ENCODE measurements at places on chromosomes 3 and 15. TPM values are rescaled to one million over a fixed set of nuclear protein-coding genes. Genes with fewer than 3 reads are reported as not detected.

DNA sequence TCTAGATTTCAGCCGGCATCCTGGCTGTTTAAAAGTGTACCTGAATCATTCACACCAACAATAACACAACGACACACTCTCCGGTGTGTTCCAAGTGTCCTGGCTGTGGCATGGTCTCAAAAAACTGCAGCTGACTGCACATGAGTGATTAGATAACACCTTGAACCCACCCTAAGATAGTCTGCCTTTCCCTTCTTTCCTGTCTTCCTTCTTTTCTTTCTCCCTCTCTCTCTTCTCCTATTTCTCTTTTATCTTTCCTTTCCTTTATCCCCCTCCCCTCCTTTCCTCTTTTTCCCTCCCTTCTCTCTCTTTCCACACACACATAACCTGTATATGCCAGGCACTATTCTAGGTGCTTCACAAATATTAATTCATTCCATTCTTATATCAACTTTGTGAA lies 1.2 kb upstream of the FAH start:
- DNase-seq, result no peak

DNA sequence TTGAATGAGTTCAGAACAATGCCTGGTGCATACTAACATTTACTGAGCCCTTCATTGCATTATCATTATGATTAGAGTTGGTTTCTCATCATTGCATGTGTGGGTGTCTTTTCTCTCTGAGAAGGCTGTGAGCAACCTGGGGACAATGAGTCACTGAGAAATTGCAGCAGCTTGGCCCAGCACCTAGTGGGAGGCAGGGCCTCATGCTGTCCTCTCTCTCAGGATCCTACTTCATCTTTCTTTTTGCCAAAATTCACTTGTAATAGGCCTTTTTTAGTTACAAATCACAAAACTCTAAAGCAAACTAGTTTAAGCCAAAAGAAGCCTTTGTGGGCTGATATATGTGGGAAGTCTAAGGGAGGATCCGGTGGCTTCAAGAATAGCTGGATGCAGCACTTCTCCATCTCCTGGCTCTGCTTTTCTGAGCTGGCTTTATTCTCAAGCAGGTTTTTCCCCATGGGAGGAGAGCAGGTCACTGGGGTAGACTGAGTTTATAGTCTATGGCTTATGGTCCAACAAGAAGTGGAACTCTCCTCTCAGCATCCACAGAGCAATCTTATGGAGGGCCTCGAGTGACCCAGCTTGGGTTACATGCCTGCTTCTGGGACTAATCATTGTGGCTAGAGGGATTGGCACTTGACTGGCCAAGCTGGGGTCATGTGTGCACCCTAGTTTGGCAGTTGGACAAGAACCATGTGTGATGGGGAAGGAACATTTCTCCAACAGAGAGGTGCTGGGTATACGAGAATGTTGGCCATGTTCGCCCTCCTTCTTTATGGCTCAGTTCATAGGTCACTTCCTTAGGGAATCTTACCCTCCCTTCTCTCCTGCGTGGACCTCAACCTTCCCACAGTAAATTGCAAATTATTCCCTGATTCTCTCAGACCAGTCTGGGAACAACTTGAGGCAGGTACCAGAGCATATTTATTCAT lies 8.7 kb upstream of the CAMK1 start:
- no peak for DNase-seq

- no peak for DNase-seq
These were observed 38.3 kb upstream of the IL12A start for GRCh38 chr3:159950156-159950898.

DNA sequence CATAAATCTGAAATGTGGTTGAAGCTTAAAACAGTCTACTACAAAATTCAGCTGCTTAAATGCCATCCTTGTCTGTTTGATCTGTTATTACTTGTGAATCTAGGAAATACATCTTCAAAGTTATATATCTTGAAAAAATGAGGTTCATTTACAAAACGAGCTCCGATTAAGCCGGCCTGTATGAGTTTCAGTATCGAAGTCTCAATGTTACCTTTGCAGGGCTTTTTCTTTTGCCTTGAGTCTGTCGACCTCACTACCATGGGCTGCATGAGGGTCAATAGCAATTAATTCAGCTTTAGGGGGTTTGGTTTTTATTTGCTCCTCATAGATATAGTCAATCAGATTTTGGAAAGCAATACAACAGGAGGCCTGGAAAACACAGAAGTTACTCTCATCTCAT lies 23.2 kb downstream of the ERICH6 start:
- DNase-seq, result no peak

Gene GPR15
- not detected for total RNA-seq
